ENCODE measurements at places on chromosomes 11 and 22.

DNA sequence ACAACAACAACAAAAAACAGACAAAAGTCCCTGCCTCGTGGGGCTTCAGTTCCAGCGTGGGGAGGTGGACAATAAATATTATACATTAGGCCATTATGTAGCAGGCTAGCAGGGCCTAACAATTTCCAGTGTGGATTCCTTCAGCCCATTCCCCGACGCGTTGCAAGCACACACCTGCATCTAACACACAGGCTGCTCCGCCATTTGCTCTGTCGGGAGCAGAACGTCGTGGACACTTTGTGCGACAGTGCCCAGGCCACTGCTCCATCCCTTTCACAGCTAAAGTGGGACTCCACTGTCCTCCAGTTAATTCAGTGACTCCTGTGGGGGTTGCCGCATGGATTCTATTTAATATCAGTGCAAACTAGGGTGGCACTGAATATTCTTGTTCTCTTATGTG lies 10.9 kb upstream of the FGF3 start:
- no peak for DNase-seq

- DNase-seq, result no peak
Measured at GRCh38 chr11:119179983-119180382, 5.3 kb upstream of the NHERF4 start.

DNA sequence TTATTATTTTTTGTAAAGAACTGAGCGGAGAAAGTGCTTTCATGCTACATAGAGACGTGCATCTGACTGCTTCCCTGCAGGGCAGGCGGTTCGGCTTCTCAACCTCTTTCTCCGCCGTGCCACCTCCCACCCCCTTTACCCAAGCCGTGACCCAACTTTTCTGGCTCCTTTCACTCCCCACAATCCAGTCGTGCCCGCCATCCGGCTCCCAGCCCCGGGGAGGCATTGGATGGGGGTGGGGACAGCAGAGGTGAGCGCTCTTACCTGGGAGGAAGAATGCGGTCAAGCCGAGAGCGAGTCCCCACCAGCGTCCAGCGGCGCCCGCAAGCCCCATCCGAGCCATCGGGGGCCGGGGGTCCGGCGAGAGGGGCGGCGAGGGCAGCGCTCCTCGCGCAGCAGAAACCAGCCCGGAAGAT lies 781 bp downstream of the NECTIN1 start:
- DNase-seq, result no peak

DNA sequence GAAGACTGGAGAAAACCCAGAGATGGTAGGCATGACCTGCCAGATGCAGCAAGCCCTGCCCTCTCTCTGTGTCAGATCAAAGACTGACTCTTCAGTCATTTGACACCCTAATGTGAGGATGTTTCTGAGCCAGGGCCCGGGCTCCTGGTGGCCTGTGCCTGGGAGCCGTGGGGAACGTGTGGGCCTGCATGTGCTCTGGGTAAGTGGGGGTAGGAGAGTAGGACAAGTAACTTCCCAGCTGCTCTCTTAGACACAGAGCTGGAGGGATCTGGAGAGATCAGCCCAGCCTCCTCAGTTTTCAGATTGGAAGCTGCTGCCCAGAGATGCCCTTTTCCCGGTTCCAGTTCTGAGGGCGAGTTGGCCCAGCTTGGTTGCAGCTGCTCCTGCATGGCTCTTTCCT lies 110.8 kb downstream of the TEAD1 start:
- no peak for DNase-seq

DNA sequence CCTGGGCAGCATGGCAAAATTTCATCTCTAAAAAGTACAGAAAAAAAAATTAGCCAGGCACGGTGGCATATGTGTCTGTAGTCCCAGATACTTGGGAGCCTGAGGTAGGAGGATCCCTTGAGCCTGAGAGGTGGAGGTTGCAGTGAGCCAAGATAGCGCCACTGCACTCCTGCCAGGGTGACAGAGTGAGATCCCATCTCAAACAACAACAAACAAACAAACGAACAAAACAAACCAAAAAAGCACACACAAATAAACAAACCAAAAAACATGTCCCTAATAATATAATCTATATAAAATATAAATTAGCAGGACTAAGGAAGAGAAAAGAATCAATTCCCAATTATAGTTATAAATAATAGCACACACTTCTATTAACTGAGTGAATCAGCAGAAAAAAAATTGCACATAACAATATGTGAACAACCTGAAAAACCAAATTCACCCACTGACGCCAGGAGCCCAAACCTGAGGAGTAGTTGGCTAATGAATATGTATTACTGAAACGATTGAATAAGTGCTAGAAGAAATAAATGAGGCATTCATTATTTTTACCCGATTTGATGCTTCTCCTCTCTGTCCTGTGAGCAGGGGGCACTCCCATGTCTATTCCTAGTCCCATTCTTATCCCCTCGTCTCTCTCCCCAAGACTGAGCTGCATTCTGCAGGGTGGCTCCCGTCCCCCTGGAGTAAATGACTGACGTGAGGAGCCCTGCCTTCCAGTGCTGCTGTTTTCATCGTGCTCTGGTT lies 108.2 kb upstream of the TOP3B start:
- no peak for DNase-seq
